Sigmoid colon (tissue), 7 donors: ENCODE measurements at places on chromosomes 6 and 20.
A peak's percentile ranks its signal among the peaks of the same experiment; 100 is the strongest.

GRCh38 chr6:13292774-13293173 lies 35.6 kb downstream of the TBC1D7 start:
- DNase-seq, result no peak

DNA sequence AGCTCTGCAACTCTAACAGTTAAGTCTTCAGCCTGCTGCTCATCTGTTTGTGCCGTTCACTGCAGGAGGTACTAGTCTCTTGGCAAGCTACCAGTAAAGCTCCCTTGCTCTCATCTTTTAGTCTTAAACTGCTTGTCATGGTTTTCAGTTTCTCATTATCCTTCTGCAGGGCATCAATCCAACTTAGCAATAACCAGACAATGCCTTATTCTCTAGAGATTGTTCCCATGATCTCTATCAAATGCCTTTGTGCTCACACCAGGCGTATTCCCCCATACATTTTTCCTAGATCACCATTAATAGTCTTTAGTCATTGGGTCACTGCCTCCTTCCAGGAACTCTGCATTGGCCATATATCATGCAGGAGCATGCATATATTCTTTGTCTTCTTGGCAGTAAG lies 171.3 kb downstream of the GRM1 start:
- DNase-seq, result no peak

- peak; percentile 75 for DNase-seq
Observed at GRCh38 chr6:154410619-154411072, 54.0 kb upstream of the IPCEF1 start.

GRCh38 chr6:28816339-28816908 lies 107.4 kb downstream of the TRIM27 start:
- no peak for DNase-seq

DNA sequence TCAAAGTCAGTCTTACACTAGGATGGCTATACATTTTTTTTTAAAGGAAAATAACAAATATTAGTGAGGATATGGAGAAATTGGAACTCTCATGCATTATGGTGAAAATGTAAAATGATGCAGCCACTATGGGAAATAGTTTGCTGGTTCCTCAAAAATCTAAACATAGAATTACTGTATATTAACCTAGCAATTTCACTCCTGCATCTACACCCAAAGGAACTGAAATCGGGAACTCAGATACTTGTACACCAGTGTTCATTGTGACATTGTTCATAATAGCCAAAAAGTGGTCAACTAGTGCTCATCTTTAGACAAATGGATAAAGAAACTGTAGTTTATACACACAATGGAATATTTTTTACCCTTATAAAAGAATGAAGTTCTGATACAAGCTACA lies 110.7 kb downstream of the UTRN start:
- DNase-seq, result no peak

- DNase-seq, result no peak
Observed at GRCh38 chr6:4800662-4801061, 24.5 kb downstream of the CDYL start.

DNA sequence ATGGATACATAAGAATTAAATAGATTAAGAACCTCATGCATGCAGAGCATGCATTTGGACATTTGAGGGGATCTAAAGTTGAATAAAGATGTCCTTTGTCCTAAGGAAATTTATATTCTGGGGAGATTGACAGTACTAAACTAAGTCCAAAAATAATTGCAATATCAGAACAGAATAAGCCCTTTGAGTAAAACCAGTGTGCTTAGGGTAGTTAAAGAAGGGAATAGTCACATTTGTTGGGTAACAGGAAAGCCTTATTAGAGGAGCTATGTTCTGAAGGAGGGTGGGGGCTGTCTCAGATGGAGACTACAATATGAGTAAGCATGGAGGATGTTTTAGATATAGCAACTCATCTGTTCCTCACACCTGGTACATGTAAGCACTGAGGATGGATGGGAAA lies 35.8 kb downstream of the CDC5L start:
- DNase-seq, result no peak

DNA sequence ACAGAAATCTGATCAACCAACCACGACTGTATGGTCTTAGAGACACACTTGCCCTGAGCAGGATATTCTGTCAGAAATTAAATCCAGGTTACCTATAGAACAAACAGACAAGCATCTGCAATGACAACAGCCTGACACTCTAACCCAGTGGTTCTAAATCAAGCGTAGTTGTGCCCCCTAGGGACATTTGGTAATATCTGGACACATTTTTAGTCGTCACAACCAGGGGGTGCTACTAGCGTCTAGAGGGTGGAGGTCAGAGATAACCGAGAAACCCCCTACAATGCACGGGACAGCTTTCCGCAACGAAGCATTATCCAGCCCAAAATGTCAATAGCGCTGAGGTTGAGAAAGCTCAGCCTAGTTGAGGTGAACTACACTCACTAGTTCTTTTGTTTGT lies 32.3 kb downstream of the ID4 start:
- no peak for DNase-seq

- no peak for DNase-seq
Observed at GRCh38 chr6:69816026-69816425, 19.2 kb upstream of the LMBRD1 start.

DNA sequence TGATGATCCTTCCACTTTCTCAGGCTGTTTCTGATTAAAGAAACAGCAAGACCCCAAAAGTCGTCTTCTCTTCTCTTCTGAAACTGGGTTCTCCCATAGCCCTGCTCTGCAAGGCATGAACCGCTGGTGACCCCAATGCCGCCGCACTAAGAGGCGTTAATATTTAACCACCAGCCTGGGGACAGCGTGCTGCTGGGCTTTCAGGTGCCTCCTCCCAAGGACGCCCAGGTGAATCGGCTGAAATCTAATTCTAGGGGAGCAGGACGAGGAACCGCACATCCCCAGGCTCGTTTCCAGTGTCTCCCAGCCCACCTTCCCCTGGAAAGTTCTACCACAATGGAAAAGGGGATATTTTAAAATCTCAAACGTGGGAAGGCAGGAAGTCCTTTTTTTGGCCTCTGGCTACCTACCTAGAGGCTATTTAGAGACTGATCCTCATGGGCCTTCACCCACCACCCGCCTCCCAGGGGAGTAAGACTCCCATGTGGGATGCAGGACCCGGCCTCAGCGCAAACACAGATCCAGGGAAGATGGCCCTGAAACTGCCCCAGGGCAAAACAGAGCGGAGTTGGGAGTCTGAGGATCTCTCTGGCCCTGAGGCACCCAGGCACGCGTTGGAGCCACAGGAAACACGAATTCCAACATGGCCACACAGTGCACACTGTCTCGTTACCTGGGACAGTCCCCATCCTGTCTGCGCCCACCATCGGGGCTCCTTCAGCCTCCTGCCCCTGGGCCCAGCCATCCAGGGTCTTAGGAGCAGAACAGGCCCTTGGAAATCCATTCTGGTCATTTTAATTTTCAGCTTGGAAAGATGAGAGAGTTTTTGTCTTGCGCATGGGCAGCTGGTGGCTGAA lies 56.2 kb downstream of the BMP7 start:
- no peak for DNase-seq

GRCh38 chr6:36128073-36128472 lies 2.2 kb upstream of the MAPK13 start:
- DNase-seq, result no peak

DNA sequence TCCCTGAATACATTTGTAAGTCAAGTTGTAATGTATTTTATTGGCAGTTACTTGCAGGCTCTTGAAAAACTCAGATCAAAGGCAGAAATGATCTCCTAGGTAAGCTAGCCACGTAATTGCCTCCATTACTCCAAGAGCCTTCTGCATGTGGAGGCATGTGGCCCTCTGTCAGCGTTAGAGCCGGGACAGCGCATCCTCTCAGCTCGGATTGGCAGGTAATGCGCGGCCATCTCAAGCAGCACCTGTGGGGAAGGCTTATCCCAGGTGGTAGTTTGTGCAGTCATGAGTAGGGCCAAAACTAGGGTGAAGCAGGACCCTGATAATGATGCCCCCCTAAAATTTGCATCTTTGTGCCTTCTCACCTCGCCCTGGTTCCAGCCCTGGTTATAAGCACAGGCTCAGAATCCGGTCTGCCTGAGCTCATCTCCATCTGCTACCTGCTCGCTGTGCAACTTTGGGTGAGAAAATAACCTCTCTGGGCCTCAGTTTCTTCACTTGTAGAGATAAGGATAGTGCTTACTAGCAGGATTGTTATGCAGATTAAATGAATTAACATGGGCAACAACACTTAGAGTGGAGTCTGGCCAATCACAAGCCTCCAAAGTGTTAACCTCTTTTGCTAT lies 157.5 kb upstream of the PMEPA1 start:
- peak; percentile 10 for DNase-seq

GRCh38 chr20:25256226-25256859 lies 8.5 kb downstream of the PYGB start:
- no peak for DNase-seq

DNA sequence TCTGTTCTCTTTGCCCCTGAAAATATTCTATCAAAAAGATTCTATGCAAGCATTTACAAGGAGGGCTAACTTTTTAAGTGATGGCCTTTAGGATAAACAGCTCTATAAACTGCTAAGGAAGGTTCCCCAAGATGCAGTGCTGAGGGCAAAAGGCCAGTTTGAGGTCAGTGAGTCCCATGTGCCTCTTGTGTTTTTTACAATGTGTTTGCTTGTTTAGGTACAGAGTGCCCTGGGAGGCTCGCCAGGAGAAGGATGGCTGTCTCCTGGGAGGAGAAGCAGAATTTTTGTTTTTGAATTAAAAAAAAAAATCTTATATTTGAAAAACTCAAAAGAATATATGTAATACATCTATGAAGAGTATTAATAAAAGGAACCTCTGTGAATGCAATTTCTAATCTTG lies 12.8 kb downstream of the MTCH1 start:
- no peak for DNase-seq

DNA sequence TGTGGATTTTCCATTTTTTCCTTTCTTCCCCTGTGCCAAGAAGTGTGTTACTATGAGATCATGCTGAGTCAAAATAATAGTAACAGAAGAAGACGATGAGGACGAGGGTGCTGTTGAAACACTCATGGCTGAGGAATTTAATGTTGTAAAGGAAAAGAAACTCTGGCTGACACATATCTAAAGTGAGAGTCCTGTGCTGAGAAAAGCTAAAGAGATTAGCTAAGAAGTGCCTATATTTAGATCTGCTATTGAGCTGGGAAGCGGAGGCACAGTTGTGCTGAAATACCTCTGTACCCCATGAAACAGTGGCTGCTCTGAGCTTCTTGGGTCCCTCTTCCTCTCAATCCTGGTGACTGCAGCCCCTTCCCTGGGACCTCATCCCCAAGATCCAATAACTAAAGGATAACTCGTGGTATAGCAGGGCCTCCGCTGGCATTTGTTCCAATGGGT lies 1.1 kb upstream of the SYTL3 start:
- peak; percentile 13 for DNase-seq

DNA sequence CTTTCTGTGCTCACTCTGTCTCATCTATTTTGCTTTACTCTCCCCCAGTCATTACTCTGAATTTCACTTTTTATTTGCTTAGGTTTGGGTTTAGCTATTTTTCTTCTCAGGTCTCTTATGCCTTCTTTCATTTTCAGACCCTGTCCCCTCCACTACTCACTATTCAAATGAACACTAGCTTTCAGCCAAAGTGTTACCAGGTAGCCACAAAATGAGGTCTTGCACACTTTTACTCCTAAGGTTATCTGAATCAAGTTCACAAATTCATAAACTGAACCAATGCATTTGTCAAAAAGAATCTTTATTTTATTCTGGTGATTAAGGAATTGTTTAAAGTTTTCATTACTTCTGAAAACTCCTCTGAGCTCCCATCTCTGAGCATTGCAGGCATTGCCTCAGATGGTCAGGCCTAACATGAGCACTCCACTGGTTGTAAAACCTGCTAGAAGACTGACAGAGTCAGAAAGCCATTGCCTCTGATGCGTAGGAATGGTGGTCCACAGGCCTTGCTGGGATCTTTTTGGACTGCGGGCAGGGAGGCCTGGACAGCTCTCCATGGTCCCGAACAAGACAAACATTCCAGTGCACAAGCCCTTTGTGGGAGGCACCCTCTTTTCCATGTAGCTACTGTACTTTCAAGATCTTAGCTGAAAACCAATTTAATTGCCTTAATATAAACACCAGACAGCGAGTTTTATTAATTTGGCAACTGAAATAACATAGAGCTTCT lies 48.5 kb downstream of the FYN start:
- DNase-seq, result no peak

- peak; percentile 74 for DNase-seq
Observed at GRCh38 chr6:133923938-133924593, 29.0 kb upstream of the TBPL1 start.

- DNase-seq, result no peak
Observed at GRCh38 chr6:10084111-10084986, 330.5 kb downstream of the TFAP2A start.

GRCh38 chr20:50519036-50519762 lies 9.0 kb downstream of the PTPN1 start:
- DNase-seq, result no peak

GRCh38 chr6:122956376-122956775 lies 39.7 kb upstream of the CLVS2 start:
- DNase-seq, result no peak

- DNase-seq, result no peak
Observed at GRCh38 chr6:157859775-157860504, 36.9 kb downstream of the SNX9 start.

DNA sequence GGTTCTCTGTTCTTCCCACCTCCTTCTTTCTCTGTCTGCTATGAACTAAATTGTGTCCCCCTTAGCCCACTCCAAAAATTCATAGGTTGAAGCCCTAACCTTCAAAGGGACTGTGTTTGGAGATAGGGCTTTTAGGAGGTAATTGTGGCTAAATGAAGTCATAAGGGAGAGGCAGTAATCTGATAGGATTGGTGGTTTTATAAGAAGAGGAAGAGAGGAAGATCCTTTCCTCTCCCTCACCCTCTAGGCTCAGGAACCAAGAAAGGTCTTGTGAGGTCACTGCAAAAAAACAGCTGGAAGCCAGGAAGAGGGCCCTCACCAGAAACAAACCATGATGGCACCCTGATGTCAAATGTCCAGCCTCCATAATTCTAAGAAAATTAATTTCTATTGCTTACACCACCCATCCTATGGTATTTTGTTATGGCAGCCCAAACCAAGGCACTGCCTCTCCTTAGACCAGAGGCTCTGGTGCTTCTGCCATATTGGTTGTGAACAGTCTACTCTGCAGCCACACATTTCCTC lies 135.1 kb upstream of the COL21A1 start:
- no peak for DNase-seq

DNA sequence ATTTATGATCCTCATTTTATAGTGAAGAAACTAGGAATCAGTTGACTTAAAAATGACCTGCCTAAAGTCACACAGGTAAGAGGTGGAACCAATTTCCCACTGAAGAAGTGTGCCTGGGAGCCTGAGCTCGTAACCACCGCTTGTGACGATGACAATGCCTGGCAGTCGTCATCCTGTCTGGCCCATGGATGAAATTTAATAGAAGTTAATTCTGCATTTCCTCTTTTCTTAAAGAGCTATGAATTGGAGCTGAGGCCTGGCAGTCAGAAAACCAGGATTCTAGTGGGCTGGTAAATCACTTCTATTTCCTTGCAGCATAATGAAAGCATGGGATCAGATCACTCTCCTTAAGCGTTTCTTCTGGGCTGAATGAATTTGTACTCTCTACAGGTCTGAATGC lies 200.0 kb upstream of the SGK1 start:
- DNase-seq, result no peak
